ENCODE measurements at places on chromosomes 4 and X.

DNA sequence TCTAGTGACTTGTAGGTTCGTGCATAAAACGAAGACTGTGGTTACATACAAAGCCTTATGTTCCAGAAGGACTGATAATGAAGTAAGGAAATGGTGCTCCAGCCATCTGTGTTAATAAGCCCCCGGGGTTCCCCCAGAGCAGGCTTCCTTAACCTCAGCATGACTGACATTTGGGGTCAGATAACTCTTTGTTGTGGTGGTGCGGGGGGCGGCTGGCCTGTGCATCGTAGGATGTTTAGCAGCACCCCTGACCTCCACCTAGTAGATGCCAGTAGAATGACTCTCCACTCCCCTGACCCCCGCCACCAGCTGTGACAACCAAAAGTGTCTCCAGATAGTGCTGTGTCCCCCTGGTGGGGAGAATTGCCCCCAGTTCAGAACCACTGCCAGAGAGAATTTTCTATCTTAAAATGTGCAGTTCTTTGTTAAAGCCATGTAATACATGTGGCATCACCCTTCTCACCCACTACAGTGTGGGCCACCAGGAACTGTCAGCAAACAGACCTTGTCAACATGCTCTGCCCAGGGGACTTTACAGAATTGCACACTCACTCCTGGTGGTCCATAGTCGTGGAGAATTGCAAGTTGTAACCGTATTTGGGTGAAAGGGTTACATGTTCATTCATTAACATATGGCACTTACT lies 7.5 kb downstream of the SH3KBP1 start:
- DNase-seq, result no peak

DNA sequence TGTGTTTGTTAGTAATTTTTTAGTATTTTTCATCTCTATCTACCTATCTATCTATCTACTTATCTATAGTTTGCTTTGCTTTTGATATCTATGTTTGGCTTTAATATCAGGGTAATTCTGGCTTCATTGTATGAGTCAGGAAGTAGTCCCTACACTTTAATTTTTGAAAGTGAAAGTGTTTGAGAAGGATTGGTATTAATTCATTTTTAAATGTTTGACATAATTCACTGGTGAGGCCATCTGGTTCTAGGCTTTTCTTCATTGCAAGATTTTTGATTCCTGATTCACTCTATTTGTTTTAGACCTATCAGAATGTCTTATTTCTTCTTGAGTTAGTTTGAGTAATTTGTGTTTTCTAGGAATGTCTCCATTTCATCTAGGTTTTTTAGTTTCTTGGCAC lies 20.2 kb upstream of the TCP11X2 start:
- DNase-seq, result no peak

GRCh38 chrX:67693928-67694327 lies 150.1 kb downstream of the AR start:
- no peak for DNase-seq

DNA sequence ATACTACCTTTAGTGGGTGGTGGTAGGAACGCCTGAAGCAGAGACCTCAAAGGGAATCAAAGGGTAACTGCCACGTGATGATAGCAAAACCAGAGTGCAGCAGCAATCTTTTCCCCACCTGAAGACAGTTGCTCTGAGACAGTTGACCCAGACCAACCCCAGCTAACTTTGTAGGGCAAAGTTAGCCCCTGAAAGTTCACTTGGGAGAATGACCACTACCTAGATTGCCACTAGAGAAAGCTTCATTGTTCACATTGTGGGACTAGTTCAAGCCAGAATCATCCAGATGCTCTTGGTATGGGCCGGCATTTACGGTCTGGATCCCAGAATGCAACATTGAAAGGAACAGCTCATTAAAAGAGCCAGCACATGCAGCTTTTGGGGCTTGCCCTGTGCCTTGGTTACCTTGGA lies 4.1 kb downstream of the SEPTIN6 start:
- no peak for DNase-seq

- DNase-seq, result no peak
Measured at GRCh38 chr4:76447393-76447851, 12.4 kb downstream of the SHROOM3 start.

- no peak for DNase-seq
Measured at GRCh38 chr4:152165846-152166245, 370.0 kb downstream of the FBXW7 start.

DNA sequence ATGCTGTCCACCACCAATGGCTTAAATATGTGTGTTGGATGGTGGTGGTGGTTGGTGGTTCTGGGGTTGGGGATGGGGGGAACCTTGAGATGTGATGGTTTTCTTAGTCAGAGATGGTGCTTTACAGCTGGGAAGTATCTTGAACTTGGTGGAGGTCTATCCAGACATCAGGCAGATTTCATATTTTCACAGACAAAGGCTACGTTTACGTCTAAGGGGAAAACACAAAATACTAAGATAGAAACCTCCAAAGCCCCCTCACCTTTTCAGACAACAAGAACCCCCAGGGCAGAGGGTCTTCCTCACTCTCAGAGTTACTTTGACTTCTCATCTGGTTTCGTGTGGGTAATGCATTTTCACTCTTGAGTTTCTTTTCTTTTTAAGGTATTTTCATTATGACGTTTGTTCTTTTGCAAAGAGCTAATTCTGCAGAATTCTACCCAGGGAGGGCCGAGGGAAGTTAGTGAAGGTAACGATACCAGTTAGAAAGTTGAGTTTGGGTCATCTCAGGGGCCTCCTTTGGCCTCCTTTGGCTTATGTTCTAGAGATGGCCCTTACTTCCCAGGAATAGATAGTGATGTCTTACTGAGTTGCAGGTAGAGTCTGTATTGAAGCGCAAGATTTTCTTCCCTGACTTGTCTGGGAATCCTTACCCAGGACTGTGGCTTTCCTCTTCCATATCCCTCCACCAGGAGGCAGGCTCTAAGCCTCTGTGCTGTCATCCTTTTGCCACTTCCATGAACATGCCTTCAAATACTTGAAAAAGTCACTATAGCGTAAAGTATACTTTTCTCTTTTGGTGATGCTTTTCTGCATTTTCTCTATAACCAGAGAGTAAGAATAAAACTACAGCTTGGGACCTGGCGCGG lies 31.9 kb downstream of the RHOH start:
- no peak for DNase-seq

DNA sequence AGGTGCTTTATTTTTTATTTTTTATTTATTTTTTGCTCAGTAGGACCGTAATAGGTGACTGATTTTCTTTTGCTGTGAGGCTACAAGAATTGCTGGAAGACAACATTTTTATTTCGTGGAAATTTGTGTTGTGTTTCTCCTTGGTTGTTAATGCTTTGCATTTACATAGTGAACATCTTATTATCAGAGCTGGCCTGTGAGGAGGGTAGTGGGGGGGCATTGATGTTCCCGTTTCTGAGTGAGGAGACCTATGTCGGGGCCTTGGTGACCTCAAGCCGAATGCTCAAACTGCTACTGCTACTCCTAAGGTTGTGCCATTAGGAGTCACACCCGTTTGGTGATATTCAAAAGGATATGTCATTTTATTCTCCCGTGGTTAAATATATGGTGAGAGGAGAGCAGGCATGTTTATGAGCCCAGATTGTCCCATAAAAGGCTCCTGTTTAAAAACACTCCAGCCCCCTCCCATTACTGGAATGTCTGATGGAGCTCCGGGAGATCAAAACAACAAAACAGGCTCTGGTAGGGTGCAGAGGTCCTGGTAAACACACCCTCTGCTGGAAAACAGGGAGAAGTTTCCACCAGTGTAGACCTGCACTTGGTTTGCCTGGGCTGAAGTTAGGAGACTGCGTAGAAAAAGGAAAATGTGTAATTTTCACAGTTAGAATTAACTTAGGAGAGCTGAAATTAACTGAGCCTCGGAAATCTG lies 5.6 kb downstream of the PDGFRA start:
- DNase-seq, result no peak

DNA sequence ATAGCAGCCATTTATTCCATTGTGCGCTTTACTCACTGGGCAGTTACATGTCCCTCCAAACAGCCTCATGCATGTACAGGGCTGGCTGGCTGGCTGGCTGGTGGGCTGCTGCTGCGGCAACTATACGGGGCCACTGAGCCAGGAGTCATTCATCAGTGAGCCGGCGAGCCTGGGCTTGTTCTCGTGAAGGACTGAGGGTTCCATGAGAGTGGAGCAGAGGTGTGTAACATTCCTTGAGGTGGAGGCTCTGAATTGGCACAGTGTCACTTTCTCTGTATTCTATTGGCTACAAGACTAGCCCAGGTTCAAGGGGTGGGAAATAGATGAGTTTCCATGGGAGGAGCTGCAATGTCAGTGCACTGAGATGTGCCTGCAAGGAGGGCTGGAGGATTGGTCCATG lies 89.1 kb downstream of the ARHGAP10 start:
- no peak for DNase-seq

GRCh38 chrX:70826715-70827114 lies 81.8 kb downstream of the TEX11 start:
- no peak for DNase-seq

DNA sequence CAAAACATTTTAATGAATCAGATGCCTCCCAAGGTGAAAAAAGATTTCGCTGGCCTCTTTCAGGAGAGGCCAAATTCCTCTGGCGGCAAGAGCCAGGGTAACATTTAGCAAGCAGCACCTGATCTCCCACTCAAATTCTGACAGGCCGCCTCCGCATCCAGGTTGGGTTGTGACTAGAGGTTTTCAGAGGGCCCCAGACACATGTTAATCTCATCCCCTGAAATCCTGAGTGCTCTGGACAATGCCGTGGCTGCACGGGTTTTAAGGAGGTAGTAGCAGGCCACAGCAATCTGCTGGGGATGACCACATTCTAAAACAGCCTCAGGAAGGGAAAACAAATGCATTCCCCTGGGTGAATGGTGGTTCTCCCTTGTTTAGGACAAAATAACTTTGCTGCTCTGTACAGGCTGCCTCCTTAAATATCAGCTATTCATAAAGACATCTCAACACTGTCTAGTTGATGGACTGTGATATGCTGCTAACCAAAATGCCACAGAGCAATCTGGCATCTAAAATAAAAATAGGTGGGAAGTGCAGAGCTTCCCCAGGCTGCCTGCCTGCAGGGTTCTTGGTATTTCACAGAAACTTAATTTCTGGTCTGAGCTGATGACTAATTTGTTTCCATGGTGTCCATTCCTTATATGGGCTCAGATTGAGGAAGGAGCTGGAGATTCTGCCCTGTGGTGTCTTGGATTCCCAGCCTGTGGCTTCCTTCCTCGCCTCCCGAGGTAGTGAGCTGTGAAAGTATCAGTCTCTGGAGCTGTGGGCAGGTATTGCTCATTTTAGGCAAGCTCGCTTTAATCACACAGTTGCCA lies 202.0 kb downstream of the DCLK2 start:
- no peak for DNase-seq

- no peak for DNase-seq
Measured at GRCh38 chr4:42906341-42906740, 13.8 kb downstream of the GRXCR1 start.

- no peak for DNase-seq
Measured at GRCh38 chrX:18769812-18770573, 62.5 kb downstream of the PPEF1 start.

DNA sequence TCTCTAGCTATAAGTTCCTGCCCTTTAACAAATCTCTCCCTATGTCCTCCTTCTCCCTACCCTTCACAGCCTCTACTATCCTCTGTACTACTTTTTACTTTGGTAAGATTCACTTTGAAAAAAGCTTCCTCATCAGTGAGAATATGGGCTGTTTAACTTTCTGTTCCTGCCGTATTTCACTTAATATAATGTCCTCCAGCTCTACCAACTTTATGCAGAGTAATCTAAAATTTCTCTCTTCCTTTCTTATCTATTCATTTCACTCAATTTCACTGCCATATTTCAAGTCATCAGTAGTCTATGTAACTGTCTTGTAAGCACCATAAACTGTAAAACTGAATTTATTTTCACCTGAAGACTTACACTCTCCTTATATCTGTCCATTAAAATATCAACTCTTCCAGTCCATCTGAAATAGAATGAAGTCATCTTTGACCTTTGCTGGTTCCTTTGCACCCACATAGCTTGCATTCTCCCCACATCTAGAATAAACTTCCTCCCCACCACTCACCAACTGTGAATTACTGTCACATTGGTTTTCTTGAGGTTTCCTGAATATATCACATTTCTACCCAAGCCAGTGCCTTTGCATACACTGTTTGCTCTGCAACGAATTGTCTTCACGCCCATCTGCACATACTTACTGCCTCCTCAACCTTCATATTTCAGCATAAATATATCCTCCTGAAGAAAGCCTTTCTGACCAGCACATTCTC lies 54.6 kb downstream of the ARAP2 start:
- no peak for DNase-seq

DNA sequence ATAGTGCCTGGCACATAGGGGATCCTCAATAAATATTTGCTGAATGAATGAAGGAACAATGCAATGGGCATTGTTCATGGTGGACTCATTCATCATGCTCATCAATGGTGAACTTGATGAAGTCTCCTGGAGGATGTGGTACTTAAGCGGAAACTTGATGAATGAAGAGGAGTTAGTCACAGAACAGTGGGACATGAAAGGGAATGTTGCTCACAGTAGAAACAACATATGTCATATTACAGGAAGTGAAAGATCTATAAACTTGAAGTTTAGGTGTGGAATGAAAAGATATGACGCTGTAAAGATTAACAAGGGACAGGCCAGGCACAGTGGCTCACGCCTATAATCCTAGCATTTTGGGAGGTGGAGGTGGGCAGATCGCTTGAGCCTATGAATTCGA lies 224.1 kb downstream of the PPP3CA start:
- no peak for DNase-seq

DNA sequence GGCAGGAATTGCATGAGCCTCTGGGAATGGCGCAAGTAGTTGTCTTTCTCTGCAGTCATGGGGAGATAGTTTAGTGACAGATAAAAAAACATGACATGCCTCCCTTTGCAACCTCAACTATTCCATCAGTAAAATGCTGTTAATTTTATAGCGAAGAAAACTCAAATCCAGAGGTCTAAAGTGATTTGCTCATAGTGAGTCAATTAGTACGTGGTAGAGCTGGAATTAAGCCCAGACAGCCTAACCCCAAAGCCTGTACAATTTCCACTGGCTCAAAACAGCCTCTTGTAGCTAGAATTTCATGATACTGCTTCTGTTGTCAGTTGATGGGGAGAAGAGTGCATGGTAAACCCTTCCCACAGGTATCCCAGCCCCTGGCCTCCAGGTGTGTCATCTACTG lies 81.3 kb upstream of the TRPC5 start:
- no peak for DNase-seq

- DNase-seq, result no peak
Measured at GRCh38 chr4:55312489-55313101, 33.4 kb upstream of the SRD5A3 start.

- no peak for DNase-seq
Measured at GRCh38 chr4:164408831-164409230, 345.1 kb upstream of the SMIM31 start.

DNA sequence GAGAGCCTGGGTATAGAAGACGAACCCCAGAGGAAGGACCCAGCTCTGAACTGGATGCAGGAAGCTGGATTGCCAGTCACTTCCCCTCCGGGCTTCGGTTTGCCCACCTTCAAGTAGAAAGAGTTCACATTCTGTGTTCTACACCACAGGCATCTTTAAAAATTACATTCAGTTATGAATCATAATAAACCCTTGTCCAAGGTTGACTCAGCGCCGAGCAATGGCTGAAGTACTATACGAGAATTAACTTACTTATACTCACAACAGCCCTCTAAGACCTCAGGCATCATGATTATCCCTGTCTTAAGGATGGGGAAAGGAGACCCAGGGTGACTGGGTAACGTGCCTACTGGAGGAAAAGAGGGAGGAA lies 72.5 kb downstream of the EVC2 start:
- no peak for DNase-seq

GRCh38 chr4:106996490-106996889 lies 39.6 kb downstream of the DKK2 start:
- no peak for DNase-seq

- DNase-seq, result no peak
Measured at GRCh38 chrX:122945328-122945727, 238.8 kb upstream of the GRIA3 start.
